ENCODE measurements at places on chromosomes 7 and 10.

- no peak for DNase-seq
Measured at GRCh38 chr10:17026686-17027485, 102.7 kb downstream of the CUBN start.

DNA sequence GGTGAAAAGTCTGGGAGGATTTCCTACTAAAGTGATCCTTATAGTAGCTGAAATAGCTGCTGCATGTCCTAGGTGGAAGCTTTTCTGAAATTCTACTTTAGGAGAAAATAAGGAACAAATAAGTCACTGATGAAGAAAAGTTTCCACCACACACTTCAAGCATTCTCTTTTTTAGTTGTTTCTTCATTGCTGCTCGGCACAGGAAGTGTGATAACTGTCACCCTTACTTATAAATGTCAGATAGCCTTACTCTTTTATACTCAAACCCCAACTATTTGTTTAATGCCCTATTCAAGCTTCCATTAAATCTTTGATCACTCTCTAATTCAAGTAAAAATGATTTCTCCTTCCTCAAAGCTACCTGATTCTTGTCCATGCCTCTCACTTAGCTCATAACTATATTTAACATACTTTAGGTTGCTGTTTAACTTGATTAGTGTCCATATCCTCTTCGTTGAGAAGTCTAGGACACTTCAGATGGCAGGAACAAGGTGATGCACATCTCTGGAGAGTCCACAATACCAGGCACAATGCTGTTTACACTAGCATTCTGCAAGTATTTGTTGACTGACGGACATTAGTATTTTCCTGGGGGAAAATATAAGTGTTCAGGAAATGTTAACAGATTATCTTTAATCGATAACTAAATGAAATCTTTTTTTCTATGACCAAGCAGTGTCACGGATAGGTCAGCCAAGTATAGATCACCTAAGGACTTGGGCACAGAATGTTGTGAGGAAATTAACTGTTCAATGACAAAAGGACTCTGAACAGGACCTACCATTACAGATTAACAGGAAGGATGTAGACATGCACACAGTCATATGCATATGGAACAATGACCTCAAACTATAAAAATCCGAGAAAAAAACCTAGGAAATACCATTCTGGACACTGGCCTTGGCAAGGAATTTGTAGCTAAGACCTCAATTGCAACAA is 67.4 kb downstream of the ZNF438 start:
- no peak for DNase-seq

DNA sequence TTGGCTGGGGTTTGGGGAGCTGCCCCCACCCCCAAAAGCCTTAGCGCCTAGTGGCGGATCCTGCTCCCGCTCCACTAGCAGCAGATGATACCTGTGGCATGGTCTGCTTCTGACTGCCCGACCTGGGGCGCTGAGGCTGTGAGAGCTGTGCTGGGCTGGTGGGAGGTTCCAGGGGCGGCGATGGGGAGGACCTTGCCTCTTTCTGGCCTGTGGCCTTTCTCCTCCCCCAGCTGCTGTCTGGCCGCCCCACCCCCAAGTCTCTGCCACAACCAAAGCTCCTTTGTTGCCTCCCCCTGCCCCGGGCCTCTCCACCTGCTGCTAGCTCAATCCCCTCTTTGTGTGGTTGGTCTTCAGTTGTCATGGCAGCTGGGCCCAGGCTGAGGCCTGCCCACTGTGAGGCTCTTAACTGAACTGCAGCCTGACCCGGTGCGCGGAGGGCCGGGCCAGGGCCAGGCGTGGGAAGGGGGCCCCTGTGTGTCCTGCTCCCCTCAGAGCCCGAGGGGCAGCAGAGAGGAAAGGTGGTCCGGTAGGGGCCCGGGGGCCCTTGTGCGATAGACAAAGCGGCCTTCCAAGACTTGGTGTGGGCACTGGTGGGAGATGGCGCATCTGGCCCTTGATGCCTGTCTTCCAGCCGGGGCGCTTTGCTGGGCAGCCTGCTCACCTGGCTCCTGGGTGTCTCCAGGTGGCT is 4.7 kb downstream of the ZNF775 start:
- no peak for DNase-seq

- peak; percentile 28 for DNase-seq
Measured at GRCh38 chr10:13352519-13352918, 4.4 kb upstream of the SEPHS1 start.

Measured in KBM-7 (cell line).